ENCODE measurements at places on chromosomes 5 and 9. TPM values are rescaled to one million over a fixed set of nuclear protein-coding genes. Genes with fewer than 3 reads are reported as not detected.

DNA sequence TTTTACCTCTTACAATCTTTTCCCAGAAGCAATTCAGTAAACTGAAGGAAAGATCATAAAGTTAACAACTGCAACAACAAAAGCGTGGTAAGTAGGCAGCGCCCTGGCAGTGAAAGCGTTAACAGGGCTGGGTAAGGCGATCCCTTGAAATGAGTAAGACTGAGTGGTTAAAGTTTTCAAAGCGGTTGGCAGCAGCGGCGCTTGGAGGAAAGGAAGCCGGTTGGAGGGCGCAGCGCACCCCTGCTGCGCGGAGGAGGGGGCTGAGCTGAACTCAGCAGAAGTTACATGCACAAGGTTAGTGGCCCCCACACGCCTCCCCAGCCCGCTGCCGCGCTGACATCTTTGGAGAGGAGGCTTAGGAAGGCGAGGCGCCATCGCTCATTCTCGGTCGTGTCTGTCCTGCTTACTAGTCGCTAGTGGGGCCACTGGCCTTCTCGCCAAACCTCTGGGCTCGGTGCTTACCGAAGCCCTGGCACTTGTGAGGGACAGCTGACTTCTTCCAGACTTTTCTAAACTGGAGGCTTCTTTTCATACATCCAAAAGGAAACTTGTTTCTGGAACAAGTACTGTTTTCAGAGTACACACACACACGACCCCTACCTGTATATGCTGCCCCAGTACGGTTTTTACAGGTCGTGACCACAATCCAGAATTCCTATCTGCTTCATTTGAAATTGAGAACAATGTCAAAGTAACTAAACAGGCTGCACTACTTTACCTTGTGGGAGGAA lies at the start of gene SH3RF2:
SH3RF2 (plus strand) TSS at position 178 of the 731 bp plus-strand sequence. CDS start 1,351 bp downstream, outside the sequence.
- H3K27me3 ChIP-seq, result peaks cover 15% of the 10 kb centered on the region
- H3K4me1 ChIP-seq, result peaks cover 83% of the 10 kb centered on the region
- DNase-seq, result peak; percentile 42
- no peaks in the 10 kb centered on the region for H3K36me3 ChIP-seq
- H3K27ac ChIP-seq, result peak within 1 kb of the TSS; percentile 33

DNA sequence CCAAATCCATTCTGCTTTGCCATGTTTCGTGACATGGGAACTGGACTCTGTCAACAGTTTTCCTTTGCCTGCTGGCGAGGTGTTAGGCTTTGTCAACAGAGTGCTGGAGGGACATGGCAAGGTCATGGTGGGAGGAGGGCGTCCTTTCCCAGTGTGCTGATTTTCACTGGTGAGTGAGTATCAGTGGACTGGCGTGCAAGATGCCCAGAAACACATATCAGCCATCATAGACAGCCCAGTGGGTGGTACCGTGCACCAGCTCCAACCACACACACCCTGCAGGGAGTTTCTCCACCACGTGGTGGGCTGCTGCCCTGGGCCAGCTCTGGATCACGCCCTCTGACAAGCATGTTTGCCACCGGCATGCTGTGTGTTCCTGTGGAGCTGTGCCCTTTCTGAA lies 50.0 kb upstream of the ABL1 start:
- peaks cover 31% of the 10 kb centered on the region for H3K4me1 ChIP-seq
- H3K27ac ChIP-seq, result no peak overlapping the region
- no peak overlapping the region for H3K4me3 ChIP-seq
- peaks cover 15% of the 10 kb centered on the region for H3K36me3 ChIP-seq
- DNase-seq, result no peak

DNA sequence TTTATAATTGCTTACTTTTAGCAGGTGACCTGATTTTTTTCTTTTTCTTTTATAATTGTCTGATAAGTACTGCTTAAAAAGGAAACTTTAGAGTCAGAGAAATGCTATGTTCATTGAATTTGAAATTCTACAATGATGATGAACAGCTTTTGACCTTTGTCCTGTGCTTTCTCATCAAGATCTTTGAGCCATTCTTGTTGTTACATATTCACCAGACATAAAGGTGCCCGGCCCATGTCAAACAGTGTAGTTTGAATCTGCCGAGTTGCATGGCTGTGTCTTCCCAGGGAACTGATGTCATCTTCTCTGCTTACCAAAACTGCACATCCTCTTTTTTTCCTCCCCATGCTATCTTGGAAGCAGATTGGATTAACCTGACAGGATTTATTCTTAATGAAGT lies 163.6 kb downstream of the LRRC70 start:
- H3K36me3 ChIP-seq, result no peaks in the 10 kb centered on the region
- no peak overlapping the region for H3K27ac ChIP-seq
- H3K4me3 ChIP-seq, result no peak overlapping the region
- DNase-seq, result no peak
- no peaks in the 10 kb centered on the region for H3K27me3 ChIP-seq

GABRA1 gene
- total RNA-seq, result not detected

DNA sequence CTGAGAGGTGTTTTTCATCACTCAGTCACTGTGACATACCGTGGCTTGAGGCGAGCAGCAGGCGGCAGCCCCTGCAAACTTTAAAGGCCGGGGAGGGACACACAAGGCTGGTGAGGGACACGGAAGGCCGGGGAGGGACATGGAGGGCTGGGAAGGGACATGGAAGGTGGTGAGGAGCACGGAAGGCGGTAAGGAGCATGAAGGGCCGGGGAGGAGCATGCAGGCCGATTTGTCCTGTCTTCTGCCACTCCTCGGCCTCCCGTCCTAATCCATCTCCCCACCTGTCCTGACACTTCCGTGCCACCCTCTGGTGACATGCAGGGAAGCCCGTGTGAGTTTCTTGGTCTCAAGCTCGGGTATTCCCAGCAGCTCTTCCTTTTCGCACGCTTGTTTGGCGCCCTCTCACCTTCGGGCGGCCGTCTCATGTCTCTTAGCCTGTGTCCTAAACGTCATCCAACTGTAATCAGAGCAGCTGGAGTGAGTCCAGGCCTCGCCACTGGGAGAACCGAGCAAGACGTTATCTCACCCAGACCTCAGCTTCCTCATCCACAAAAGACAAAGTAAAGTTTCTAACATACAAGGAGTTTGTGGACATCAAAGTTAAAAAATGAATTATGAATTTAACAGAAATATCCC lies 126.5 kb downstream of the MRPL36 start:
- H3K4me1 ChIP-seq, result no peaks in the 10 kb centered on the region
- no peak for DNase-seq
- no peak overlapping the region for H3K4me3 ChIP-seq
- H3K27me3 ChIP-seq, result peaks cover 19% of the 10 kb centered on the region

GRCh38 chr9:10268531-10269485 lies 344.0 kb downstream of the PTPRD start:
- no peaks in the 10 kb centered on the region for H3K27me3 ChIP-seq
- H3K27ac ChIP-seq, result no peak overlapping the region
- no peaks in the 10 kb centered on the region for H3K36me3 ChIP-seq
- no peak overlapping the region for H3K4me3 ChIP-seq
- H3K4me1 ChIP-seq, result peaks cover 10% of the 10 kb centered on the region

INSL4 gene
- not detected for total RNA-seq

GRCh38 chr5:173719731-173720082 lies 103.3 kb upstream of the BOD1 start:
- H3K36me3 ChIP-seq, result no peaks in the 10 kb centered on the region
- no peak overlapping the region for H3K27ac ChIP-seq
- no peak overlapping the region for H3K4me3 ChIP-seq
- H3K27me3 ChIP-seq, result peaks cover 6% of the 10 kb centered on the region
- no peak for DNase-seq
- H3K4me1 ChIP-seq, result peaks cover 13% of the 10 kb centered on the region

- H3K27ac ChIP-seq, result no peak overlapping the region
- no peaks in the 10 kb centered on the region for H3K36me3 ChIP-seq
- no peak overlapping the region for H3K4me3 ChIP-seq
Measured at GRCh38 chr5:113056988-113057387, 80.4 kb downstream of the DCP2 start.

DNA sequence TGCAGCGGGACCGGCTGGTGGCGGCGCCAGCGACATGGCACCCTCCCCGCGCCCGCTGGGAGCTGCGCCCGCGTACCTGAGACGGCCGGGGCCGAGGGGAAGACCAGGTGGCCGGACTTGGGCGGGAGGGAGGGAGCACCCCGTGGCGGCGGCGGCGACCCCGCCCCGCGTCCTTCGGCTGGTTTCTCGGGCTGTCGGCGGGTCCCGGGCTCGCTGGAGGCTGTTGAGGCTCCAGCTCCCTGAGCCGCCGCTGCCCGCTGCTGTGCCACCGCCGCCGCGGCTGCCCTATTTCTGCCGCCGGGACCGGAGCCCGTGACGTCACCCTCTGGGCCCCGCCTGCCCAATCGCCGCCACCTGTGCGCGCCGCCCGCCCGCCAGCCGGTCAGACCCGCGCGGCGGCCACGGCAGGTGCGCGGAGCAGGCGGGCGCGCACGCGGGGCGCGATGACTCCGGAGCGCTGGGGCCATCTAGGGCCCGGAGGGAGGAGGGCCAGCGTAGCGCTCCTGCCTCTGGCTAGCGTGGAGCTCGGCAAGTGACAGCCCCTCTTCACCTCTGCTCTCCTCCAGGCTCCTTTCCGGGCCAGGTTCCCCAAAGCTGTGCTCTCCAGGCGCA lies at the start of gene FSTL4:
FSTL4 (minus strand) TSS at position 293 of the 612 bp plus-strand sequence.
- no peaks in the 10 kb centered on the region for H3K4me1 ChIP-seq
- peaks cover 32% of the 10 kb centered on the region for H3K27me3 ChIP-seq
- DNase-seq, result no peak
- H3K4me3 ChIP-seq, result no peak within 1 kb of the TSS

- no peaks in the 10 kb centered on the region for H3K36me3 ChIP-seq
- H3K27ac ChIP-seq, result no peak overlapping the region
- H3K27me3 ChIP-seq, result peaks cover under 1% of the 10 kb centered on the region
- no peak overlapping the region for H3K4me3 ChIP-seq
- no peaks in the 10 kb centered on the region for H3K4me1 ChIP-seq
Measured at GRCh38 chr9:14561929-14562405, 131.3 kb downstream of the ZDHHC21 start.

All from HFFc6 (cell line).